Hematopoietic multipotent progenitor cell treated with erythropoietin and hydrocortisone succinate and interleukin-3 and kit ligand, for 8 days (in vitro differentiated cells): ENCODE measurements at places on chromosomes 1 and 21.

DNA sequence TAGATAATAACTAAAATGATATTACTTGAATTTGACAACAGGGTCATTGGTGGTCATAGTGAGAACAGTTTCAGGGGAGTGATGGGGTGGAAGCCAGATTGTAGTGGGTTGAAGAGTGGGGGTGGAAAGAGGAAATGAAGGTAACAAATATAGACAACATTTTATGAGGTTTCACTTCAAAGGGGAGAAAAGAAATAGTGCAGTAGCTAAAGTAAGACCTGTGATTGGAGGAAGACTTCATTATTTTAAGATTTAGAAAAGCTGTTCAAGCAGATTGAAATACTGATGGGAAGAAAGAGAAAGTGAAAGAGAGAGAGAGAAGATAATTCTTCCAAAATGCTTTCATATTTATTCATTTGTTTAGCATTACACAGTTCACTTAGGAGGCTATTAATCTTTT lies 52.0 kb upstream of the KCNA3 start:
- no peak for DNase-seq

DNA sequence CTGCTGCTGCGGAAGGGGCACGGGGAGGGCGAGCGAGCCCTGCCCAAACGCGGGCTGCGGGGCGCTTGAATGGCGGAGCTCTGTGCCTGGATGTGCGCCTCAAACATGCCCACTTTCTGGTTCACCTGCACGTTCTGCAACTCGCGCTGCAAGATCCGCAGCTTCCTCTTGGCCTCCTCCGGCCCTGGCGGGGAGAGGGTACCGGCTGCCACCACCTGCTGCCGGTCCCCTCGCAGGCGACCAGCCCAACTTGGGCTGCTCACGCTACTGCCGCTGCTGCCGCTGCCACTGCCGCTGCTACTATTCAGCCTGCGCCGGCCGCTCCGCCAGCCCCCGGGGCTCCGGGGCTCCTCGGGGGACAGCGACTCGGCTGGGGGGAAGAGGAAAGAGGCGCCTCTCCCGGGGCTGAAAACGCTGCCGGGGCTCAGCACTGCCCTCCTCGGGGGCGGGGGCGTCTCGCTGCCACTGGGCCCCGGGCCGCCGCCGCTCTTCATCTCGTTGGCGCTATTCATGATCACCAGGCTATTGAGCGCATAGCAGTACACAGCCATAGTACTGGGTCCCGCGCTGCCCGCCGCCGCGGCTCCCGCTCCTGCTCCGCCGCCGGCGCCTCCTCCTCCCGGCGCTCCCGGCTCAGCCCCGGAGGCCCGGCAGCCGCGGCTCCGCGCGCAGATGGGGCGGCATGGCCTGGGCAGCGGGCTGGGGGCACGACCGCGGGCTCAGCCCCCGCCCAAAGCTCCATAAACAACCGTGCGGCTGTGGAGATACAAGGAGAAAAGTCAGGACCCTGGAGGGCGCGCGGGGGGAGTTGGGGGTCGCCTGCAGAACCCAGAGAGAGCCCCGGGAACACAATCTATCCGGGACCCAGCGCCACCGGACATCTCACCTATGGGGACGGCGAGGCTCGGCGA lies 1.9 kb downstream of the ITPKB start:
- DNase-seq, result peak; percentile 41

DNA sequence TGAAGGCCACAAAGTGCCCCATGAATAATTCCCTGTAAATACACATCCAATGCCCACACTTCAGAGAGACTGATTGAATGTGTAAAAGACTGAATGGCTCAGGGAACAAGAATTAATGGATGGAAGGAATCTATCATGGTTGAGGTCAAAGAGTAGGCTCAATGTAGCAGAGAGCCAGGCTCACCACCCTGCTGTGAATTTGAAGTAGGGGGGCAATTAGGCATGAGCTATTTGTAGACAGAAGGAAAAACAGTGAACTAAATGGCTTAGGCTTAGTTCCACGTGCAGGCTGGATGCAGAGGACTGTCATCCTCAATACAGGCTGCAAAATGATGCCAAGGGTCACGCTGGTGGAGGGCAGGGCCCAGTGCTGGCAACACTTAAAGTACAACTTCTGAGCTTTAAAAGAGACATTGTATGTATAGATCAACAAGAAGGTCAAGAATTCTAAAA lies 22.9 kb upstream of the IGSF3 start:
- DNase-seq, result no peak

GRCh38 chr1:11592752-11593151 lies 61.5 kb downstream of the FBXO2 start:
- no peak for DNase-seq

DNA sequence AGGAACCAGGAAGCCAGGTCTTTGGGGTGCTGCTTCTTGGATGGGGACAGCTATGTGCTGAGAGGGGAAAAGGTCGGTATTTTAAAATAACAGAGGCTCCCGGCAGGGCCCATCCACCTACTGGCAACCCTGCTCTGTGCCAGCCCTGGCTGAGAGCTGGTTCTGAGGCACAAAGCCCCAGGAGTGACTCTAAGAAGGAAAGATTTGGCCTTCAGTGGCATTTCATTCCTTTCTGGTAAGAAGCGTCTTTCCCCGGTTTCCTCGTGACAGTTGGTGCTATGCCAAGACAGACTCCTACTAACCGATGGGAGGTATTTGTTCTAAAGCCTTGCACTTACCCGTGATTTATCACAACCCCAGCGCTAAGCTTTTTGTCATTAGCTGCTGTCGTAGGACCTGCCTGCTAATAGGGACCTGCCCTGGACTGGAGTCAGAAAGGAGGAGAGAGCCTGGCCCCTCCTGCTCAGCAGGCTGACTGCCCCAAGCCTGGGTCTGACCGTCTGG lies 123.1 kb upstream of the ADAR start:
- no peak for DNase-seq

GRCh38 chr1:157566484-157567300 lies 14.4 kb upstream of the FCRL5 start:
- peak; percentile 51 for DNase-seq

- DNase-seq, result no peak
These were observed 66.0 kb downstream of the ZMYM4 start for GRCh38 chr1:35334485-35334884.

DNA sequence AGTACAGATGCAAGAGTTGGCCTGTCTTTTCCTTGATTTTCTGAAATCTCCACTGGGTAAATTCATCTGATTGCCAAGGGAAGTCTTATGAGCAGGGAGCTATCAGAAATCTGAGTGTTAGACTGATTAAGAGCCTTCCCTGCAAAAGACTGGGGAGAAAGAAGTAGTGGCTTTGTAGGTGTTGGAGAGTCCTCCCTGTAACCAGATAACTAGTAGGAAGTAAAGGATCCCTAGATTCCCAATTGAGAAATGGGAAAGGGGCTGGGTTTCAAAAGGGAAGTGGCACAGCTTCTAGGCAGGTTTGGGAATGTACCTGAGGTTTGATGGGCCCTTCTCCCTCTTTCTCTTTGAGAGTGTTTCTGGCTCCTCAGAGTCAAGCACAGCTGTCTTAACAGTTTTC lies 2.1 kb downstream of the TLCD4 start:
- no peak for DNase-seq

DNA sequence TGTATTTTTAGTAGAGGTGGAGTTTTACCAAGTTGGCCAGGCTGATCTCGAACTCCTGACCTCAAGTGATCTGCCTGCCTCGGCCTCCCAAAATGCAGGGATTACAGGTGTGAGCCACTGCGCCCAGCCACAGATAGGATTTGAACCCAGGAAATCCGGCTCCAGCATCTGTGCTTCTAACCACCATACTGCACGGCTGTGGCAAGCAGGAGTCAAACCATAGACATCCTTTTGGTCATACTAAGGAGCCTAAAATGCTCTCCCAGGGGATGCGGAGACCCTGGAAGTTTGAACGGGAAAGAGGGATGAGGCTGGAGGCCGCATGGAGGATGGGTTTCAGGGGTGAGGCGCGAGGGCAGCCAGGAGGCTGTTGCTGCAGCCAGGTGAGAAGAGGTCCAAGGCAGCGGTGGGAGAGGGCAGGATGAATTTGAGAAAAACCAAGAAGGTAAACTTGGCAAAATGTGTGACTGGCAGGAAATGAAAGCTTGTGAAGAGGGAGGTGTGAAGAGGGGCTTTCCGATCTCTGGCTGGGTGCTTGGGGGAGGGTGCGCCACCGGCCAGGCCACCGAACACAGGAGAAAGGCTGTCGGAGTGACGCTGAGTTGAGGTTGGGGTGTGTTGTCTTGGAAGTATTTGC lies 24.0 kb upstream of the CDK18 start:
- no peak for DNase-seq

DNA sequence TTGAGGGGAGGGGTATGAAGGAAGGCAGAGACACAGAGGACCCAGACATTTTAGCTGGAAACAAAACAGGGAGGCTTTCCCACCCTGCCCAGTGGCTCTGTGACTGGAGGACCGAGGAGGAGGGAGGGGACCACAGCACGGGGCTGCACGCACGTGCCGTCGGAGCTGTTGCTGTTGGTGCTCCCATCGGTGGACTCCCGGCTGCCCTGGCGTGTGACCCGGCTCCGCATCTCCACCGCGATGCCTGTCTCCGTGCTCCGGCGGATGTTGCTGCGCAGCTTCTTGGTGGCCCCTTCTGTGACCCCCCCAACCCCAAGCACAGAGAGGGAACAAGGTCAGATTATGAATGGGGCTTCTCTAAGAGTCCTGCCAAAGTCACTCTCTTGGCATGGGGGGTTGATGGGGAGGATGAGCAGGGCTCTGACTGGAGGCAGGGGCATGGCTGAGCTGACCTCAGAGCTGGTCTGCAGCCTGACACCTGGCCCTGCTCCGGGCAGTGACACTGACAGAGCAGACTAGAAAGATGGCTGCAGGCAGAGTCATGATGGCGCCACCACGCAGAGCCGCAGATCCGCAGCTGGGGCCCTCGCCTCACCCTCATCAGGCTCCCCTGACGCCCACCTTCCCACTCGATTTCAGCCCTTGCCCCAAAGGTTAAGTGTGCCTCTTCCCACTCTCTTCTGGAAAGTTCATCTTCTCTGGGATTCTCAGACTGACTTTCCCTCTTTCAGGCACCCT lies 29.6 kb downstream of the RIMS3 start:
- no peak for DNase-seq

DNA sequence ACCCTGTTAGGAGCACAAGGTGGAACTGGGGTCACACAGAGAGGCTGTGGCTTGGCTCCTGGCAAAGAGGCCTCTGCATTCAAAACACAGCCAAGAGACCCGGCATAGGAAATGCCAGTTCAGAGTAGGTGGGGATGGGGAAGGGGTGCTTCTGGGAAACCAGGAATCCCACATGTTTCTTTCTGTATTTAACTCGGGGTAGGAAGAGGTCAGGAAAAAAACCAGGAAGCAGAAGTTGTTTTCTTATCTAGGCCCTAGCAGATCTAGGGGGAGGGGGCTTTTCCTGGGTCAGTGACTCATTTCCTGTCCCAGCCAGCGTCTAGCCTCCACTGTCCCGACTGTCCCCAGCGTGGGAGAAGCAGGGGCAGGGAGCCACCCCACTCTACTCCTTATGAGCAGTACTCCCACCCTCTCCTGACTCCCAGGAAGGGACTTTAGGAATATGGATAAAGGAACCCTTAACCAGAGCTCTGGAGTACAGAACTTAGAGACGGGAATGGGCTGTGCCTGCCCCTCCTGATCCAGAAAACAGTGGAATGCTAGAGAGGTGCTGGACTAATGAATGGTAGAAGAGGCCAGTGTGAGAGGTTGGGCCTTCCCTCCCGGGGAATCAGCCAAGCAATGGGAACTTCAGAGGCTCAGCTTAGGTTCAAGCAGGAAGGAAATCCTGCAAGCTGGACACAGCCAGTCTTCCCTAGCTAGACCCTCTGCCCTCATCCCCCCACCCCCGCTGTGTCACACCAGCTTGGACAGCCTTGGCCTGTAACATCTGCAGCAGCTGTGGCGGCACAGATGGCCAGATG lies 5.7 kb downstream of the FHL3 start:
- DNase-seq, result peak; percentile 81

- no peak for DNase-seq
These were observed 181.2 kb upstream of the SNX7 start for GRCh38 chr1:98480271-98480670.

- no peak for DNase-seq
These were observed 140.4 kb upstream of the KCNE2 start for GRCh38 chr21:34223376-34223775.

GRCh38 chr1:46027788-46028573 lies 104.4 kb downstream of the PIK3R3 start:
- no peak for DNase-seq

- DNase-seq, result no peak
These were observed 530 bp upstream of the TIPRL start for GRCh38 chr1:168178227-168178637.

DNA sequence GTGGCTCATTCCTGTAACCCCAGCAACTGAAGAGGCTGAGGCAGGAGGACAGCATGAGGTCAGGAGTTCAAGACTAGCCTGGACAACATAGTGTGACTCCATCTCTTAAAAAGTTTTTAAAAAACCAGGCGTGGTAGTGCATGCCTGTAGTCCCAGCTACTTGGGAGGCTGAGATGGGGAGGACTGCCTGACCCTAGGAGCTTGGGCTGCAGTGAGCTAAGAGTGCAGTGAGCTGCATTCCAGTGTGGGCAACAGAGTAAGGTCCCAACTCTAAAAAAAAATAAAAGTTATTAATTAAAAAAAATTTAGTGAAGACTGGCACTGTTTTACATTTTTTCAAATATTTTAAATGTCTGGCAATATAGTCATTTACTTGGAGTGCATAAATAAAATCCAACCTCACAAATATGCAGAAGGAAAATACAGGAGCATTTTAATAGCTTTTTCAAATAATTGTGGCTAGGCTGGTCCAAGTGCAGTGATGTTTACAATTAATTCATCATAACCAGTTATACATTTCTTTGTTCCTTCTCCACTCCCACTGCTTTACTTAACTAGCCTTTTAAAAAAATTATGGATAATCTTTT lies 10.8 kb downstream of the ZBTB8OS start:
- no peak for DNase-seq

- peak; percentile 84 for DNase-seq
These were observed 20.1 kb downstream of the ECE1 start for GRCh38 chr1:21270086-21270689.
